ENCODE measurements at places on chromosomes 2 and 18. TPM values are rescaled to one million over a fixed set of nuclear protein-coding genes. Genes with fewer than 3 reads are reported as not detected.

The FAM228A gene
- not detected for total RNA-seq

The GRHL1 gene
- 25.5 TPM for total RNA-seq

GRCh38 chr2:105329561-105330495 lies at the start of gene TGFBRAP1:
Gene TGFBRAP1, minus strand, starts transcription at chr2:105329735. Its CDS starts 21,434 bp downstream, at chr2:105308301.
- DNase-seq: no peak

- no peak for DNase-seq
These were observed 16.9 kb downstream of the RAB31 start for GRCh38 chr18:9724797-9725585.

GRCh38 chr2:109528811-109529501 lies 84.8 kb downstream of the SEPTIN10 start:
- DNase-seq: no peak

- no peak for DNase-seq
These were observed 905.3 kb upstream of the VRK2 start for GRCh38 chr2:57141269-57141668.

DNA sequence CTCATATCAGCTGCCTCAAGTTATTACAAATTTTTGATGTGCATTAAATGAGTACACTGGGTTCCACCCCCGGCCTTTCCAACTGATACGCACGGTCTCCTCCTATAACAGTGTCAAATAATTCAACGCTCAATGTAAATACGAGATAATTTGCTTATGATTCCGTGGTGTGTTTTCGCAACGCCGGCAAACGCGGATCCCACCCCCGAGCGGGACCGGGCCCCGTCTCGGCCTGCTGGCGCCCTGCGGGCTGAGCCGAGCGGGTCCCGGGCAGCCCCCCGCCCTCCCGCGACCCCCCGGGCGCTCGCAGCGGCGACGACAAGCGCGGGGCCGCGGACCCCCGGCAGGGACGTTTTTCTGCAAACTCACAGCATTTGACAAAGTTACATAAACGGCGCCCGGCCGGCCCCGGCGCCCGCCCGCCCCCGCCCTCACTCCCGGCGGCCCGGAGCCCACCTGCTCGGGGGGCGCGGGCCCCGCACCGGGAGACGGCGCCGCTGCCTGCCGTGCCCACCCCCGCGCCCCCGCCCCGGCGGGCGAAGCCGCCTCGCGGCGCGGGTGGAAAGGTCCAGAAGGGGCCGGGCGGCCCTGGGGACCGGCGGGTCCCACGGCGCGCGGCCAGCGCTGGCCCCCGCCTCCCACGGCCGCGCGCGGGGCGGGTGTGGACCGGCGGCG lies 762 bp downstream of the HDAC4 start:
- DNase-seq: peak; percentile 25

DNA sequence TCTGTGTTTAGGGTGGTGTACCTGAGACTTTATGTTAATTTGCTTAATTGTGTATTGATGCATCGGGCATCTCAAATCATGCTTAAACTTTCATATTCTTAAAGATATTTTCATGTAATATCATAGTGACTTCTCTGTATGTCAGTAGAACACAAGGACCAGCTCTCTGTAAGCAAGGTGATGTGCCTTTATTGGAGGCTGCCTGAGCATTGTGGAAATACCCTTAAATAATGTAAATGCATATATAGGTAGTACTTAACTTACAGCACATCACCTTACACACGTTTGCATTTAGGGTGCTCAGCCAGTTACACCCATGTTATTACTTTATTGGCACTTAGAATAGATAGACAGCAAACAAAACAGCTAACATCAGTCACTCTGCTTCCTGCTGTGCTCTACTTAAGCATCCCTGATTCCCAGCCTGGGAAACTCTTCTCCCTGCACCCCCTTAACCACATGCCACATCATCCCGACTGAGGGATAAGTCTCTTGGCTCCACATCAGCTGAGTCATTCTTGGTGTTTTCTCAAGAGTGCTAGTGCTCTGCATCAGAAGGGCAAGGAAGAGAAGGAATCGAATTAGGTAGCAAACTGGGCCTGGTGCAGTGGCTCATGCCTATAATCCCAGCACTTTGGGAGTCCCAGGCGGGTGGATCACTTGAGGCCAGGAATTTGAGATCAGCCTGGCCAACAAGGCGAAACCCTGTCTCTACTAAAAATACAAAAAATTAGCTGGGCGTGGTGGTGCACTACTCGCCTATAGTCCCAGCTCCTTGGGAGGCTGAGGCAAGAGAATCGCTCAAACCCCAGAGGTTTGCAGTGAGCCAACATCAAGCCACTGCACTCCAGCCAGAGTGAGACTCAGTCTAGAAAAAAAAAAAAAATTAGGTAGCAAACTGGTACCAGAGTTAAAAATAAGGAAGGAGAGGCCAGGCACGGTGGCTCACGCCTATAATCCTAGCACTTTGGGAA lies 108.7 kb downstream of the MAP3K20 start:
- peak; percentile 99 for DNase-seq

GRCh38 chr18:62637807-62638687 lies 77.3 kb upstream of the PHLPP1 start:
- peak; percentile 12 for DNase-seq

DNA sequence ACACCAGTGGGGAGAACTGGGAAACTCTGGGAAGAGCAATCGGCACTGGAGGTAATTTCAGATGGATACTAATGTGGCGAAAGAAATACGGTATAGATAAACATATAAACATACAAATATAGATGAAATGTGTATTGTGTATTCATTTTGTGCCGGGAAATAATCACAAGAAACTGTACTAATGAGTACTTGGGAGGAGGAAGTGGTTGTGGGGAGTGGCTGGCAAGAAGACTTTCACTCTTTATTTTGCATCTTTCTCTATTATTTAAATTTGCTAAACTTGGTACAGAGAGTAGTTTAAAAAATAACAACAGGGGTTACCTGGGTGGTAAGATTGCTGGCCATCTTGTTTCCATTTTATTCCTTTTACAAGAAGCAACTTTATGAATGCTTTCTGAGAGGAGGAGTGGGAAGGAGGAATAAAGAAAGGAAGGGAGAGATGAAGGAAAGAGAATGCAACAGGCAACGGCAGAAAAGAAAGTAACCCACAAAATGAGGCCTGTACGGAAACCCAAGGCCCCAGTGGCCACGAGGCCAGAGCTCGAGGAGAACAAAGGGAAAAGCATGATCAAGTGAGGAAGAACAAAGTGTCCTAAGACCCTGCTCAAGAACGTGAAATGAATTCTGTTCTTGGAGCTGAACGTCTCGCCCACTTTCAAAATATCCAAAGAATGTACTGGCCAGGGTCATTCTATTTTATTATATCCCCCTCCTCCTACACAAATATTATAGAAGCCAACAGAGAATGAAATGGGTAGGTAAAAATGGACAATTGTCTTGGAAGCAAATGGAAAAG lies 45.2 kb downstream of the FAM178B start:
- DNase-seq: no peak

- DNase-seq: peak; percentile 61
These were observed 472.6 kb upstream of the NETO1 start for GRCh38 chr18:73340135-73340977.

DNA sequence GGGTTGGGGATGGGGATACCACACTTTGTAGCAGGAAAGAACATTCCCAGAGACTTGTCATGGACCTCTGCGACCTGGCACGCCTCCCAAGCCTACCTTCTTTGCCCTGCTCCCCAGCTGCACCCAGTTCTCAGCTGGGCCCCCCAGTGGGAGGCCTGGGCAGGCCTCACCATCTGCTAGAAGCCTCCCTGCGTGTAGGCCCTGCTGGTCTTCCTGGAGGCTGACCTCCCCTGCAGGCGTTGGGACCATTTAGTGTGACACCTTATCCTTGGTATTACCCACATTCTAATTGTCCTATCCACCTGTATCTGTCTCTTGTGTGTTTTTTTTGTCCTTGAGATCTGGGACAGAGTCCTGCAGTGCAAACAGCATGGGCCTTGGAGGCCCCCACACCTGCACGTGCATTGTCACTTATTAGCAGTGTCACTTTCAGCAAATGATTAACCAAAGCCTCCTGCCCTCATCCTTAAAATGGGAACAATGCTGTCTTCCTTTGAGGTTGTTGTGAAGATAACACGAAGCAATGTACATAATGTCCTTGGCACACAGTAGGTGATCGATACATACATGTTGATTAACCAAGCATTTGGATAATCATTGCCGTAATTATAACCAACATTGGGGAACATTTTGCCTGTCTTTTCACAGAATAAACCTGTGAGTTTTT lies 77.2 kb downstream of the LIPG start:
- no peak for DNase-seq

All from bronchial epithelial cell (primary cell).